ENCODE measurements at places on chromosomes 4 and X.

- no peak for DNase-seq
Observed at GRCh38 chr4:2289311-2289954, 27.5 kb upstream of the MXD4 start.

GRCh38 chr4:156052116-156052515, 98.5 kb upstream of the CTSO start:
- DNase-seq: no peak

DNA sequence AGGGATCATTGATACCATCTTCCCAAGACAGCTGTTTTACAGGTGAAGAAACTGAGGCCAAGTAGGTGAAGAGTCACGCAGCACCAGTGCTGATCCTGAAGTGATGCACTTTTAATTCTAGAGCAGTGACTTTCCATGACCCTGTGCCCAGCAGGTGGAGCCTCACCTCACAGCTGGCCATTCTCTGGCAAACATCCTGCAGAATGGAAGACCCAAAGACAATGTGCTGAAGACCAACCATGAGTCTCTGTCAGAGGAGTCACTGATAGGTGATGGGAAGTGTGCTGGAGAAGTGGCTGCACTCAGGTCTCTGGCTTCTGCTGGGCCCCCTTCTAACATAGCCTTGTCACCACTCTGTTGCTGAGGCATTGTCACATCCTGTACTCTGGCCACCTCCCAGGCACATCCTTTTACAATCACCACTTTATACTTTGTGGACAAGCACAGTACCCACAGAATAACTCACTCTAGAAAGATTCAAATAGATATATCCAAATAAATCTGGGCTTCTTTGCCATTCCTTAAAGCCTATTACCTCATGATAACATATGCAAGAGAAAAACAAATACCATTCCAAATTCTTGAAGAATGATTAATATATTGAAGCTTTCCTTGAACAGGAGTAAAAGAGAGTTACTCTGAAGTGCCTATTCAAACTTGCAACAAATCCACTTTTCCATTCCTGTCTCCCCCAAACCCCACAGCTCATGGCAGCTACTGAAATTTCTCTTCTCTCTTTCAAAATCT, 64.1 kb upstream of the SCOC start:
- no peak for DNase-seq

DNA sequence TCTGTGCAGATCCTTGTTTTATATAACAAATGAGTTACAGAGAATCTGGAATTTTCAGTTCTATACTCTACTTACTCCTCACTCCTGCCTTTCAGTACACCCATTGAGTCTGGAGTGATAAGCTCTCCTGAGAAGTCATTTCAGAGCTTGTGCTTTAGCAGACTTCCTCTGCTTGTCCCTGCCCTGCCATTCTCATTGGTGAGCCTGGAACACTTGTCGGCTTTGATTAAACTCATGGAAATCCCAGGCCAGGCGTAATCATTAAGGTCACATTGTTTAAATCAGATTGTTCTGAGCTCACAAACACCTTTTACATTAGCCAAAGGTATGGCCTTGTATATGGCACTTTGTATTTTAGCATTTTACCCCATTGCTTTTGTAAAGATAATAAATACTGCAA, 102.7 kb downstream of the CNKSR2 start:
- no peak for DNase-seq

DNA sequence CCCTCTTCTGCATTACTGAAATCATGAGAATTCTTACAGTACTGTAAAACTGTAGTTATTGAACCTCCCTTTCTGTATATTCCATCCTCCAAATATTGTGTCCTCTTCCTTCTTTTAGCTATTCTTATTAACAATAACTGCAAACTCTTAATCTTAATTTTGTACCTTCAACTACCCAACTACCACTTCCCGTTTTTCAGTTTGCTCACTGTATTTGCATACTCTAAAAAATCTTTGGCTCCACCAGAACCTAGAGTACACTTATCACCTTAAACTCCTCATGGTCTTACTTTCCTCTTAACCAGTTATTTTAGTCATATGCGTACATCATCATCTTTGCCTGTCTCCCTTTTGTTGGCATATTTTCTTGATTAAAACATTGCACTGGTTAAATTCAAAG, 543.7 kb downstream of the ARAP2 start:
- DNase-seq: no peak

DNA sequence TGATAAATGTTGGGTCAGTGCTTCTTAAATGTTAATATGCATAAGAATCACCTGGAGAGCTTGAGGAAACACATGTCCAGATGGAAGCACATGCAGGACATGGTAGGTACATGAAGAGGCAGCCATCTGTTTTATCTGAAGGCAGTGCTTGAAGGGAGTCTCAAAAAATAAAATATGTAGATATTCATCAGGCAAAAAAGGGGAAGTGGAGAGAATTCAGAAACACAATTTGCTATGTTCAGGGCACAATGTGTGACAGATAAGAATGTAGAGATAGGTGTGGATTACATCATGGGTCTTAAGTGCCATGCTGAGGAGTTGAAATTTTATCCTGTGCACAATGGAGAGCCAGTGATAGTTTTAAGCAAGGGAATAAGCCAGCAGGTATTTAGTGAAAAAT, 59.6 kb upstream of the CASK start:
- no peak for DNase-seq

DNA sequence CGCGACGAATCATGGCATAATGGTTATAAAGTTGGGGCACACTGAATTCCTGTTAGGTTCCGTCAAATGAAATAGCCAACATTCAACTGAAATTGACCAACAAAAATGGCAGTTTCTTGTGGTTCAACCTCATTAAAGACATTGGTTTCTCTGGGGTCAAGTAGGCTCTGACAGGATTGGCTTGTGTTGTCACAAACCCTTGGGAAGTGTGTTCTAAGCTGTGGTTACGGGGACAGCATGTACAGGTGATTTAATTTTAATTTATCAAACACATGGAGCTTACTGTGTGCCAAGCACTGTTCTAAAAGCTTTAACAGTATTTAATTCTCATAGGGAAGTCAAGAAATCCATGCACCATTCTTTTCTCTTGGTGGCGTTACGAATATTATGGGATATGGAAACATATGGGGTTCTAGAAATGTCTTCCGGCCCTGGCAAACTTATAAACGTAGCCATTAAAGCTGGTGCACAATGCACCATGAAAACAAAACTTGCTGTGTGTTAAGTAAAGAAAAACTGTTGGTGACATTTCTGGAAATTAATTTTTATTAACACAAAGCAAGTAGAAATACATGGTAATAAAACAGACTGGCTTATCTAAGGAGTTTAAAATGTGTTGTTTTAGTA, 891 bp downstream of the XK start:
- no peak for DNase-seq

- no peak for DNase-seq
Observed at GRCh38 chrX:3549411-3549911, 164.0 kb downstream of the PRKX start.

DNA sequence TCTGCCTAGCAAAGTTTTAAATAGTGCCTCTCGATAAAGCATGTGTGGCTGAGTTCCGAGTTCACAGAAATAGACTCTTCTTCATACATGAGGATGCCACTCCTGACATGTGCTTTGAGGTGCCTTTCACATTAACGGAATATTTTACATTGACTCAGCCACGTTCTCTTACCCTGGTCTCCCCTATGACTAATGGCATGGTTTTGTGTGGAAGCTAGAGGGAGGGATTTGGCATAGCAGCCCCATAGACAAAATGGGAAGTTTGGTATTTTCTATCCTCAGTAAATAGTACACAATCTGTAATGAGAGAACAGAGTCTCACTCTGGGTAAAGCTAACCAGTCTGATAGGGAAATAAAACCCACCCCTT, 68.9 kb downstream of the PCDH19 start:
- DNase-seq: no peak

- DNase-seq: no peak
Observed at GRCh38 chrX:119389214-119389613, 9.9 kb upstream of the SLC25A43 start.

- DNase-seq: no peak
Observed at GRCh38 chr4:6562931-6563901, 11.8 kb upstream of the MAN2B2 start.

GRCh38 chr4:41072021-41072777, 142.1 kb downstream of the APBB2 start:
- no peak for DNase-seq

DNA sequence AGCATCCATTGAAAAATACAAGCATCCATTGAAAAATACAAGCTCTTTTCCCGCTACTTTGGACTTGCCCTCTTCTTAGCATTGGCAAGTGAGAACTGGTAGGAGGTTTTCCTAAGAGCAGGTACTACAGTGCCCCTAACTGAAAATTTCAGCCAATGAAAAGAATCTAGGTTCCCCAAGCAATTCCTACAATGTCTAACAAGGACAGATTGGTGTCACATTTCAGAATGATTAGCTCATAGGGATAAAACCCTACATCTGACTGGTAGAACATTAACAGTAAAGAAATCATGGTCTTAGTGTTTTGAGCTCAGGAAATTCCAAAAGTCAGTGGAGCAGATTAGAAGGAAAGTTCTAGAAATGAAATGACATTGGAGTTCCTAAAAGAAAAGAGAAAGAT, 68.6 kb upstream of the QRFPR start:
- DNase-seq: no peak

GRCh38 chr4:12270546-12270945, 841.9 kb upstream of the HS3ST1 start:
- no peak for DNase-seq

- no peak for DNase-seq
Observed at GRCh38 chr4:7584606-7585159, 150.0 kb upstream of the PSAPL1 start.

DNA sequence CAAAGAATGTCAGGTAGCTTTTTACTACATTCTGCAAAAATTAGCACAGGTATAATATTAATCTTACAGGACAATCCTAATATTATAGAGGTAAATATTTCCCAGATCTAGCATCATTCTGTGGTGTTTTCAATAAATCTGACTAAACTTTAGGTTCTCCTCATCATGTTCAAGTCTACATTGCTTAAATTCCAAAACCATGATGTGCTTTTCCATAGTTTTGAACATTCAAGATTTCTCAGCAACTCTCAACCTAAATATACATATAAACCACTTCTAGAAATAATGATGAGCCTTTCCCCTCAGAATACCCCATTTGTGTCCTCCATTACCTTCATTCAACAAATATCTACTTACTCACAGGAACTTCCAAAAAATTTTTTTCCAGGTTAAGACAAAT, 23.1 kb downstream of the EIF4E start:
- no peak for DNase-seq

- DNase-seq: no peak
Observed at GRCh38 chr4:156971165-156971675, 379 bp downstream of the PDGFC start.

GRCh38 chr4:79576429-79576753, 168.4 kb upstream of the GK2 start:
- DNase-seq: peak; percentile 3

- DNase-seq: no peak
Observed at GRCh38 chrX:65491620-65492019, 43.0 kb downstream of the LAS1L start.

- DNase-seq: peak; percentile 43
Observed at GRCh38 chrX:44244008-44244407, 99.5 kb downstream of the EFHC2 start.

DNA sequence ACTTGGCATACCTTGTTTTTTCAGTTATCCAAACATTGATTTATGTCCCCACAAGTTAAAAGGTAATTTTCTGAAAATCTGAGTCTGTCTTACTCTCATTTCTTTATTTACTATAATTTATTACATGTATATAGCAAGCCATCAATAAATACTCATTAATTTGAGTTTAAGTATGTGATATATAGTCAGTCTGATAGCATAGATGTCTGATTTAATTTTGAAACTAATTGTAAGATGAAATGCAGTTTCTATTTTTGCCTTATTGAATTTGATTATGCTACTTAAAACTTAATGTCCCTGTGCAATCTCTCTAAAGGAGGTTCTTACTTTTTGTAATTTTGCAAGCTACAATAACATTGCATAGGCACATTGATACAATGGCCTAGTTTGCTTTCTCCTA, 2418.6 kb downstream of the ARAP2 start:
- DNase-seq: no peak

DNA sequence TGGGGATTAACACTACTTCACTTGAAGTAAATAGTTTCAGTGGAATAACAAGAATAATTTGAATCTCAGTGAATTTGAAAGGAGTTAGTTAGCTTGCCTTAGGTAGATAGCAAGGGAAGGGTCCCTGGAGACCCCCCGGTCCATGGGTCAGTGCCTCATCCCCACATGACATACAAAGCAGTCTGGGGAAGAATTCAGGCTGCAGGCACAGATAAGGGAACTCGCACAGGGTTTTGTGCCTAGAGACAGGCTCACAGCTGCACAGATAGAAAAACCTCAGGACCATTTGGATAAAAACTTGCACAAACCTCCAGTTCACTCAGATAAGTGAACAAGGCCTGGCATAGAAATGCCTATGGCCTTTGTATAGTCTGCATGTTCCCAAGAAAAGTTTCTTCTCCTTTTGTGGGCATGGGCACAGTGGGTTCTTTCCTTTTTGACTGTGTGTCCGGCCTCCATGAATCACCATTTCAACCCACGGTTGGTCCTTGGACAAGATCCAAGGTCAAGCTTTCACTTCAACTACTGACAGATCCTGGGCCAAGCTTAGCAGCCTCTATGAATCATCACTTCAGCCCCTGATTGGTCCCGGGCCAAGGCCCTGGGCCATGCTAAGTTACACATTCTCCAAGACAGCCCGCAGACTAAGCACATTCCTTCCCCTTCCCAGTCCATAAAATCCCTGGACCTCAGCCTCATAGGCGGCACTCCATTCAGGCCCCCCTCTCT, 108.3 kb upstream of the KLHL4 start:
- no peak for DNase-seq
